RPMI8226 (cell line): ENCODE measurements at places on chromosomes 5 and 9.

DNA sequence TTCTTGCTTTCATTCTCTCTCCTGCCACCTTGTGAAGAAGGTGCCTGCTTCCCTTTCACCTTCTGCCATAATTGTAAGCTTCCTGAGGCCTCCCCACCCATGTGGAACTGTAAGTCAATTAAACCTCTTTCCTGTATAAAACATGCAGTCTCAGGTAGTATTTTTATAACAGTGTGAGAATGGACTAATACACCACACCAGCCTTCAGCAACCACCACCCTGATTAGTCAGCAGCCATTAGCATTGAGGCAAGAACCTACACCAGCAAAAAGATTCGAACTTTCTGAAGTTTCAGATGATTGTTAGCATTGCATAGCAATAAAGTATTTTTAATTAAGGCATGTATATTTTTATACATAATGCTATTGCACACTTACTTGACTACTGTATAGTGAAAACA, 980.2 kb downstream of the EFNA5 start:
- DNase-seq = no peak

DNA sequence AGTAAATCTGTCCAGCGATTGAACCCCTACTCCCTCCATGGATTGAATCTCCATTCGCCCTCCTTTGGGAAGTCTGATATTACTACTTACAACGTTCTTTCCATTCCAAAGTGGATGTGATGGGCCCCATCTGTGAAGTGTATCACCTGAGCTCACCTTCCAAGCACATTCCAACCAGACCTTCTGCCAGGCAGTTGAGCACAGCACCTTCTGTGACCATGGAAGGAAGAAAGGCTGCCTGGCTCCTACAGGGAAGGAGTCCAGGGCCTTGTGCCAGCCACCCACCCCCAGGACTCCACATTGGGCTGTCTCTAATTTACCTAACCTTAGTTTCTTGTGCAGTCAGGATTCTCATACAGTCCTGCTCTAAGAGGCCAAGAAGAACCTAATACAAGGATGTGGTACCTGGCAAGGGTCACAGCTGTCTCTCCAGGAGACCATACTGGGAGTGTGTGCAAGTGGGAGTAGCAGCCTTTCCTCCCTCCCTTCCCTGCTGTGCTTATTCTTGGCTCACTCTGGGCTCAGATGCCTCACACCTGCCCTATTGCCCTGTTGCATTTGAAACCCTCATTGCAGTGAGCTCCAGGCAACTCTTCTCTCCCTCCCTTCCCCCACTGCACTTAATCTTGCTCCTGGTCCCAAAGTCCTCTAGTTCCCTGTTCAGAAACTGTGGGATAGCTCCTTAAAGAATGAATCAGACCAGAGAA, 116.1 kb downstream of the NRG2 start:
- DNase-seq = no peak

DNA sequence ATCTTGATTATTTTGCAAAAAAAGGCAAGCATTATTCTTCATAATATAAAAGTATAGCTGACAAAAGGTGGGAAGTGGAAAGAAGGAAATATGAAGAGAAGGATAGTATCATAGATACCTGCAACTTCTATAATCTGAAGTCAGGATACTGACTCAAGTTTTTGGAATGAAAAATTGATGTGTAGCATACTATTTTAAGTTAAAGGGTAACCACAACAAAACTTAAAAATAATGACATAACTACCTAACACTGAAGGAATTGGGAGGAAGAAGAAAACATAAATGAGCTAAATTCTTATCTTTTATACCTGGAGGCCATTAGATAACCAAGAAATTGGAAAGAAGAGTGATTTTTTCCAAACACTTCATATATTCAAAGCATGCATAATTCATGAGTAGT, 51.8 kb upstream of the TLE1 start:
- no peak for DNase-seq

GRCh38 chr9:128764361-128764760, 7.4 kb downstream of the ZER1 start:
- DNase-seq = no peak

DNA sequence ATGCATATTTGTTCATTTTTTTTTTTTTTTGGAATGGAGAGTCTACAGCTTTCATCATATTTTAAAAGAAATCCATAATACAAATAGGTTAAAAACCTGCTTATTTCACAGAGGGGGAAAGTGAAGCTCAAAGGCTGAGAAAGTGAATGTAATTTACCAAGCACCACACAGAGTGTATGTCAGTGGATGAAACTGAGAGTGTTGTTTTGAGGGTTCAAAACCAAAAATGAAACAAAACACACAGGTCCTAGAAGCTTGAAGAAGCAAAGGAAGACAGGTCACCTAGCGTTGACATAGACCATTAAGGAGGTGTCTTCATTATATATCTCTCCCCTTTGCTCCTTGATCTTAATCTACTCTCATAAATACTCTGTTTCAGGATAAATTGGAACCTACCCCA, 7.5 kb downstream of the NMUR2 start:
- DNase-seq = no peak

- no peak for DNase-seq
Measured at GRCh38 chr9:84974855-84975254, 305.3 kb downstream of the NTRK2 start.

DNA sequence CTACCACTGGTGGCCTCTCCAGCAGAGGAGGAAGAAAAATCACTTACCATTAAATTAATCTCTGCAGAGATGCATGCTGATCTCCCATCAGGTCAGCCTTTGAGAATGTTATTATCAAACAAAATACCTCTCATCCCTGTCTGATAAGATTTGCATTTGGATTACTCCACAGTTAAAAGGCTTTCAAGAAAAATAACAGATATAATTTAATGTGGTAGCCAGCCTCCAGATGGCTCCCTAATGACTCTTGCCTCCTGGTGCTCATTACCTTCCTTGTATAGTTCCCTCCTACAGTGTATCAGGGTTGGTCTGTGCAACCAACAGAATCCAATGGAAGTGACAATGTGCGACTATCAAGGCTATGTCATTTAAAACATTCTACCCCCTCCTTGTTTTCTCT, 63.6 kb upstream of the TNPO1 start:
- DNase-seq = no peak

GRCh38 chr9:114836769-114837168, 30.9 kb upstream of the TNFSF15 start:
- no peak for DNase-seq

GRCh38 chr5:150746-151145, 40.5 kb upstream of the LRRC14B start:
- DNase-seq = no peak

DNA sequence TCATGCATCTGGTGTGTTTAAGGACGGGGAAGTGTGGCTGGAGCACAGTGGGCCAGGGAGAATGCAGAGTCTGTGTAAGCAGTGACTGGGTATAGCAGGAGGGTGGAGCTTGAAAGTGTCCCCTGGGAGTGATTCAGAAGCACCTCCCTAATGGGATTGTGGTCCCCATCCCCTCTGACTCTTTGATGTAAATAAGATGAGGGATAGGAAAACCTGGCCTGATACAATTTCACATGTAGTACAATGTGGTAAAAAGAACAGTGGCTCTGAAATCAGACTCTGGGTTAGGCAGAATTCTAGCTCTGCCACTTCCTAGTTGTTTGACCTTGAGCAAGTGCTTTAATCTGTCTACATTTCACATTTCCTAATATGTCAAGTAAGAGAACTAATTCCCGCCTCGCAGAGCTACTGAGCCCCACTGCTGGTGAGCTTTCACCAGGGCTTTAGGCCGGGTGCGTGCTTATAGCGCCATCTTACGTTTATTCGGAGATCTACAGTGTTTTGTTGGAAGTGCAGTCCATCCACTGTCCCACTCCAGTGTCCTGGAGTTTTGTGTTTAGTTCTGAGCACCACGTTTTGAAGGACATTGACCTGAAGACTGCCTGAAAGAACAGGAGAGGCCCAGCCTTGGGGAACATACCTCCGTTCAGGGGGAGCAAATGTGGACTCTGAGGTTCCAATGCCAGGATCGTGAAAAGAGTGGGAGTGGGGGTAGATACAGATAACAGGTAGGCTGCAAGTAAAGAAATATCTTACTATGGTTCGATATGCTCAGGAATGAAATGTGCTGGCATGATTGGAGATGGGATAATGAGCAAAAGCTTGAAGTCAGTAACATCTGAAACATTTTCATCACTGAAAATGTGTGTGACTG, 51.2 kb upstream of the TESK1 start:
- DNase-seq = peak; percentile 65

GRCh38 chr9:90421786-90422185, 220.8 kb downstream of the DIRAS2 start:
- DNase-seq = no peak

DNA sequence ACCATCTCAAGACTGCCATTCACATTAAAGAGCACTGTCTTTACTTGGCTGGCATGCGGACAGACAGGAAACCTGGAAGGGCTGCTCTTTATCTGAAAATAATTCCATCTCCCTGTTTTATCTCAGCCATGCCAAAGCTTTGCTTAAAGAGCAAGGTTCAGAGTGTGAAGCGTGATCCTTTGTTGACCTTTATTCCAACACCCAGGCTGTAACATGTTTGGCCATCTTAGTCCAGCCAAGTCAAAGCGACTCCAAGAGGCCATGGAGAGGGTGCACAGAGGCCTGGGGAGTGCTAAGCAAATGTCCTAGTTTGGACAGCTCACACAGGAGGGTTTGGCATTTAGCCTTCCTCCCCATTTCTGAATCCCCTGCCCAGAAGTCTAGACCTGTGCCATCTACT, 194.7 kb downstream of the PJA2 start:
- DNase-seq = no peak

DNA sequence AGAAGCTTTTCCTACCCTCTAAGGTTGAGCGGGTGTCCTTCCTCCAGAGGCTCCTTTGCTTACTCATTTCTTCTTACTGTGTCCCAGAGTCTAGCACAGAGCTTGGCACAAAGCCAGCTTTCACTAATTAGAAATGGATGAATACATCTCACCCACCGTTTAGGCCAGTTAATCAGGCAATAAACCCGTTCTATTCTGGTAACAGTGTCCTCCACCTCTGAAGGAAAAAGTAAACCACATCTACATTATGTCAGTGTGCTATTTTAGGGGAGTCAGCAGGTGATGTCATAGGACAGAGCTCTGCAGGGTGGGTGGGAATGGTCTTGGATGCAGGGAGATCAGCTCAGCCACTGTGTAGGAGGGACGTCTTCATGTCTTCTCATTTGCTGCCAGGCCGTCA, 109.2 kb downstream of the OSTF1 start:
- peak; percentile 8 for DNase-seq

GRCh38 chr5:167571824-167572223, 719.6 kb upstream of the WWC1 start:
- no peak for DNase-seq

DNA sequence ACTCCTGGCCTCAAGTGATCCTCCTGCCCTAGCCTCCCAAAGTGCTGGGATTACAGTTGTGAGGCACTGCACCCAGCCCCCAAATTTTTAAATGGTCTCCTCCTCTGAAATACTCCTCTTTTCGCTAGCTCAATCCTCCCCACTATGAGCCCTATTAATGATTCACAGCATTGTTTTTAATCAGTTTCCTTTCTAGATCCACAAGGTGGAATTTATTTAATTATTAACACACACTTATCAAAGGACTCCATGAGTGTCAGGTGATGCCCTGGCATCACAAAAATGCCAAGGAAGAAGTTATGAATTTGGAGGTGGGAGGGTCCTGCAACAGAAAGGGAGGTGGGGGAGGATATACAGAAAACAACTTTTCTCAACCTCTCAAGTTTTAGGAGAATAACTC, 806.5 kb downstream of the PRELID2 start:
- DNase-seq = no peak

GRCh38 chr5:124301850-124302249, 444.6 kb downstream of the ZNF608 start:
- no peak for DNase-seq
